ENCODE measurements at places on chromosomes 11 and 22. TPM values are rescaled to one million over a fixed set of nuclear protein-coding genes. Genes with fewer than 3 reads are reported as not detected.

Gene C11orf86
- total RNA-seq, result not detected

Gene INS
- not detected for total RNA-seq

Gene AMPD3
- total RNA-seq, result 5.6 TPM

Gene MB
- not detected for total RNA-seq

Gene P2RY6
- total RNA-seq, result 0.75 TPM

Gene VPS37C
- total RNA-seq, result 13.5 TPM

Gene GPHA2
- not detected for total RNA-seq

Gene PNPLA3
- total RNA-seq, result 10.8 TPM

Gene IFITM2
- total RNA-seq, result 575 TPM

Gene PRG3
- not detected for total RNA-seq

Gene RAPSN
- total RNA-seq, result 0.86 TPM

Gene HBD
- total RNA-seq, result not detected

Gene NRGN
- 1.7 TPM for total RNA-seq

Gene AMBRA1
- total RNA-seq, result 29.0 TPM

Gene MOV10L1
- 0.62 TPM for total RNA-seq

Gene SYT9
- total RNA-seq, result 0.14 TPM

Gene INPPL1
- total RNA-seq, result 276 TPM

Gene PAMR1
- 12.6 TPM for total RNA-seq

Gene TRMT112
- total RNA-seq, result 146 TPM

Gene KREMEN1
- total RNA-seq, result 5.9 TPM

Gene ADM2
- total RNA-seq, result 23.0 TPM

Gene CCDC116
- 0.22 TPM for total RNA-seq

Gene IRAG1
- 3.7 TPM for total RNA-seq

Gene ASPHD2
- 11.7 TPM for total RNA-seq

Gene FOXRED2
- 5.3 TPM for total RNA-seq

Gene GSTT2B
- 4.9 TPM for total RNA-seq

Gene CHRNA10
- 2.1 TPM for total RNA-seq

Gene MS4A7
- total RNA-seq, result not detected

Gene CNGA4
- total RNA-seq, result 0.31 TPM

Gene C1QTNF5
- 6.3 TPM for total RNA-seq

Gene NEU3
- total RNA-seq, result 8.6 TPM

Gene OR10A6
- total RNA-seq, result 0.07 TPM

Gene NAALADL1
- total RNA-seq, result not detected

Gene OR51B2
- total RNA-seq, result not detected

Gene OOSP1
- not detected for total RNA-seq

Gene RFPL3
- not detected for total RNA-seq

Gene SLC22A9
- total RNA-seq, result not detected

Gene RASL10A
- total RNA-seq, result 1.5 TPM

Gene OR8G1
- total RNA-seq, result not detected

Gene OTOG
- total RNA-seq, result not detected

Gene CRYAB
- total RNA-seq, result 4.1 TPM

Gene GRAMD4
- 17.8 TPM for total RNA-seq

Gene PTPN5
- total RNA-seq, result 0.07 TPM

Gene BANF1
- 180 TPM for total RNA-seq

Gene LSP1
- total RNA-seq, result 1.3 TPM

Gene OR2D2
- total RNA-seq, result not detected

Gene C22orf23
- total RNA-seq, result not detected

Gene TBX1
- total RNA-seq, result 6.8 TPM

Gene PAX6
- 3.9 TPM for total RNA-seq

Gene OR4S1
- total RNA-seq, result not detected

Gene MOGAT2
- not detected for total RNA-seq

Gene CD6
- 0.58 TPM for total RNA-seq

Gene TRMT2A
- 35.1 TPM for total RNA-seq

Gene TRIM6
- 23.9 TPM for total RNA-seq

Gene SPTBN2
- total RNA-seq, result 18.2 TPM

Gene CCDC87
- 0.34 TPM for total RNA-seq

Gene C11orf16
- not detected for total RNA-seq

Gene EMID1
- total RNA-seq, result 0.72 TPM

Gene TMEM86A
- 4.0 TPM for total RNA-seq

All from astrocyte (in vitro differentiated cells and primary cell).